CD14-positive monocyte (primary cell): ENCODE measurements at places on chromosomes 2 and 18.

- DNase-seq: peak; percentile 76
Observed at GRCh38 chr18:45212181-45213039, 402.9 kb upstream of the SLC14A2 start.

DNA sequence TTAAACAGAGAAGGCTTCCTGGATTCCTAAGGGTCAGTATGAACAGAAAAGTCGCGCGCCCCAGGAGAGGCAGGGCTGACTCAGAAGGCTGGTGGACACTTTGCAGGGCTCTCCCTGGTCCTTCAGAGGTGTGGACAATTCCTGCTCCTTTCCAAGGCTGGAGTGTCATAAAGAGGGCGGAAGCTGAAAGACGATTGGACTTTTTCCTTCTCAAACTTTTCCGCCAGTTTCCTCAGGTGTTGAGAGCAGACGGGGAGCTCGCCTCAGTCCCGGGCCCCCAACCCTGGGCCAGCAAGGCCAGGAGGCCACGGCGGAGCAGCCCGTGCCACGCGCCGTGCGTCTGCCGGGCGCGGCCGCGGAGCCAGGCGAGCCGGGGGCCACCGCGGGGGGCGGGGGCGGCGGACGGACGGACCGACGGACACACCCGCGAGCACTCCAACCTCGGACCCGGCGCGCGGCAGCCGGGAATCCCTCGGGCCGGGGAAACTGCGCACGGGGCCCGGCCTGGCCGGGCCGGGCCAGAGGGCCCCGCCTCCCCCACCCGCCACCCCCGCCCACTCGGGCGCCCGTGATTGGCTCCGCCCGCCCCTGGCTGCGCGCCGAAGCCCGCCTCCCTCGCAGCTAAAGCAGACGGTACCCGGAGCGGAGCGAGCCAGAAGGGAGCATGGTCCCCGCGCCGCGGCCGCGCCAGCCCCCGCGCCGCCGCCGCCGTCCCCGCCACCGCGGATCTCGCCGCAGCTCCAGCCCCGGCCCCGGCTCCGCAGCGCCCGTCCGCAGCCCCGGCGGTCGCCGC, at the start of gene KLHL29:
Gene KLHL29 (plus strand): TSS at position 629 of the 793 bp plus-strand sequence. CDS start 177,018 bp downstream, outside the sequence.
- DNase-seq: peak; percentile 18

DNA sequence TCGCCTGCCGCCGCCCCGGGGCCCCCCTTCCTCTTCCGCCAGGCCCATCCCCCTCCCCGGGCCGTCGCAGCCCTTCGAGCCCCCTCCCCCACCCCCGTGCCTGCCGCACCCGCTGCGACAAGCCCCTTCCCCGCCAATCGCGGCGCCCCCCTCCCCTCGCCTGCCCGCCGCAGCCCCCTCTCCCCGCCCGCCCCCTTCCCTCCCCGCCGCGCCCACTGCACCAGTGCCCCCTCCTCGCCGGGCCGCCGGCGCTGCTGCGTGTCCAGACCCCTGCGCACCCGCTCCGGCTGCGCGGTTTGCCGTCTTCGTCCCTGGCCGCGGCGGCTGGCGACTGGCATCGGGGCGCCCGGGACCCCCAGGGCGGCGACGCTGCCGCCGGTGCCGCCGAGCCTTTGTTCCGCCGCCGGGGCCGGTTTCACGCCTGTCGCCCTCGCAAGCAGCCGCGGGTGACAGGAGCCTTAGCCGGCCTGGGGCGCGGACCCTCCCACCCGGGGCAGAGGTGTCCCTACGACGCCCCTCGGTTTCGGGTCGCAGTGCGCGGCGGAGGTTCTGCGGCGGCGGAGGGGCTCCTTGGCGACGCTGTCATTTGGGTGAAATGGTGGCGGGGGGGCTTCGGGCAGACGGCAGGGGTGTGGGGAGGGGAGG, 18.1 kb downstream of the GPC1 start:
- DNase-seq: no peak

- DNase-seq: no peak
Observed at GRCh38 chr2:144389151-144389929, 130.6 kb downstream of the ZEB2 start.

DNA sequence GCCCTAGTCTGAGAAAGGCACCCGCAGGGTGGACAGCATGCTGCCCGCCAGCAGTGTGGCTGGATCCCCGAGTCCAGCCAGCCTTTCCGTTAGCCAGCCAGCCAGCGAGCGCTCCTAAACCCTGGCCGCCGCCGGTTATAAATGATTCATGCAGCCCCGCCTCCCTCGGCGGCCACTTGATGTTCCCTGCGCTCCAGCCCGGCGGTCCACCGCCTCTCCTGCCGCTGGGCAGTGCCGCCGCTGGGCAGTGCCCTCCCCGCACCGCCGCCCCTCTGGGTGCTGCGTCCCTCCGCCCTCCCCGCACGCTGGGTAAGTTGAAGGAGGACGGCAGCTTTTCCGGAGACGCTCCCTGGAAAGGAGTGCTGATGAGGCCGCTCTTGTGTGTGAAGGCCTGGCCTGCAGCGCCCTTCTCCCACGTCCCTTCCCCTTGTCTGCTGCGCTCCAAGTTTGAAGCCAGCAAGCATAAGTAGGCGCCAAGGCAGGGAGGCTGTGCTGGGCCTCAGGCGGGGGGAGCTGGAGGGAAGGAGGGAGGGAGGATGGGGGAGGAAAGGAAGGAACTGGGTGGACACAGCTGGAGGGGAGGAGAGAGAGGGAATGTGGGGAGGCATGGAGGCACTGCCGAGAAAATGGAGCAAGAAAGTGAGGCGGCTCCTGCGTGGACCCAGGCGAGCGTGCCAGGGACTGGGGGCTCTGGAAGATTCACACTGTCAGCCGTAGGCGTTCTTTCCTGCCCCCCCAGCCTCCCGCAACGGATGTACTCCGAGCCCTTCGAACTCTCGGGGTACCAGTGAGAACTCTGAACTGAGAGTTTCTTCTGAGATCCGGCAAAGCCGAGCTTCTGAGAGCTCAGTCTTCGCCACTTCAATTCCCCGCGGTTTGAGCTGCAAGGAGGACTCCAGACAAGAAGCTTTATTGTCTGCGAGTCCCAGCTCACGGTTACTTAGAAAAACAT, 131.9 kb downstream of the GLI2 start:
- DNase-seq: no peak

DNA sequence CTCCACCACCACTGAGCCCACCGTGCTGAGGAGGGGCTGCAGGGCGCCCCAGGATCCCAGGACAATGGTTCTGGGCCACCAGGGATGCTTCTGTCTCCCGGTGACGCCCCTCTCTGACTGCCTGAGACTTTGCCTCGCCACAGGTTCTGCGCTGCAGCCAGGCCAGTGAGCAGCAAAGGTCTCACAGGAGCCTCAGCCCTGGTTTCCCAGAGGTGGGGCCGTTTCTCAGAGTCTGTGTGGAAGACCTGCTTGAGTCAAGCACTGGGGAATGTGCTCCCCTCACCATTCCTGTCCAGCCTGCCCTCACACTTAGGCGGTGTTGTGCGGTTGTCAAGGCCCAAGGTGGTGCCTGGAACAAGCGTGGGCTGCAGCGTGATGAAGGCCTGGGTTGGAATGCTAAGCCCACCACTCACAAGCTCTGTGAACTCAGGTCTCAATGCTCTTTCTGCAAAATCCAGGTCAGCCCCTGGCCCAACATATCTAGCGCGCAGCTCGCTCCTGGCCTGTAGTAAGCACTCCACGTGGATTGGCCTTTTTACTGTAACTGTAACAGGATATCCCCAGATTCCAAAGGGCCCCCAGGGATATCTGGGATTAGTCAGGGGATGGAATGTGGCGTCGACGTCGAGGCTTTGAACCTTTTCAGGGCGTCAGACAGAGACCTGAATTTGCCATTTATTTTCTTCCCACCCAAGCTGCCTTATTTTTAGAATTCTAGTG, 47.6 kb downstream of the PLB1 start:
- no peak for DNase-seq

- no peak for DNase-seq
Observed at GRCh38 chr2:219457784-219458369, 23.2 kb downstream of the SPEG start.

GRCh38 chr2:60221098-60221497, 332.4 kb downstream of the BCL11A start:
- DNase-seq: no peak

GRCh38 chr18:47968006-47968676, 37.7 kb upstream of the SMAD2 start:
- no peak for DNase-seq

DNA sequence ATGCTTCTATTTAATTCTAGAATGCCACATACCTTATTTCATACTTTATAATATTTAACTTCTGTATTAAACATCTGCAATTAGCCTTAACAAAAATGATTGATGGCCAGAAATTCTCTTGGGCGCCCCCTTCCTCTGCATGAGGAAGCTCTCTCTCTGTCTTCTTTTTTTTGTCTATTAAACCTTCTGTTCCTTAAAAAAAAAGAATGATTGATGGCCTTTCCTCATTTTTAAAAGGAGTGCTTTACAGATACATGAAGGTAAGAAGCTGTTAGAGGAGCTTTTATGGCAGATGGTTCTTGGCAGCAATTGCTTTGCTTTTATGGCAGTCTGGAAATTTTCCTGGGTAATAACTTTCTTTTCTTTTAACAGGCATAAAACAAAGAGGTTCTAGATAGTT, 526.9 kb downstream of the SLC4A3 start:
- no peak for DNase-seq

GRCh38 chr18:69995774-69996173, 48.1 kb upstream of the CD226 start:
- no peak for DNase-seq

DNA sequence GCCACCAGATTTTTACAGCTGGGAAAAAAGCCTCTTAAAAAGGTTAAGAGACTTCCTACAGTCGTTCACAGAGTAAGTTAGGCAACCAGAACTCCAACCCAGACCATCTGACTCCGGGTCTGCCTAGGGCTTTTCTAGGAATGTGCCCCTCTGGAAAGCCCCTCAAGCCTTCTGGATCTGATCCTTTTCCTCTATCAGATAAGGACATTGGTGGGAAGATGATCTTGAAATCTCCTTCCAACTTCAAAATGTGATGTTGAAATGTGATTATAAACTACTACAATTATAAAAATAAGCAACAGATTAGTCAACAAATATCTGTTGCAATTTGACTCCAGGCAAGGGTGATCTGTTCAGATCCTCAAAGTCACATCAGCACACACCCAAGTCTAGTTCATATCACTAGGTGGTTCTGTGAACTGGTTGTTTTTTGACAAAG, 270.4 kb downstream of the ARHGAP15 start:
- no peak for DNase-seq

DNA sequence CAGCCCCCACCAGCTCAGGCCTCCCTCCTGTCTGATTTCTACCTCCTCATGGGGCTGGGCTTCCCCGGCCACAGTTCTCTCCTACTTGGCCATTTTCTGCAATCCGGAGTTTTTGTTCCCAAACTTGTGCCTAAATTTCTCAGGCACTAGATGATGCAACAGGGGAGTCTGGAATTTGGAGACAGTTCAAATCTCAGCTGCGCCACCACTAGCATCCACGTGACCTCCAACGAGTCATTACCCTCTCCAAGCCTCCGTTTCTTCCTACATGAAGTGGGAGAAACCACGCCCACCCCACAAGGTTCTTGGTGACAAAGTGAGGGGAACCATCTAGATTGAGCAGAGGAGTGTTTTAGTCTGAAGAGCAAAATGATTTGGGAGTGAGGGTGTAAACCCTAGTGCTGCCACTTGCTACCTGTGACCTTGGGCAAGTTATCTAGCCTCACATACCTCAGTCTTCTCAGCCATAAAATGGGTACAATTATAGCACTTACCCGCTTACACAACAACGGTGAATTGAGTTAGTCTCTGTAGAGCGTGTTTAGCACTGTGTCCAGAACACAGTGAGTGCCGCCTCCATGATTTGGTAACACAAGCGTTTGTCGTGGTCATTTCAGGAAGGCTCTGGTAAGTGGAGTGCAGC, 61.4 kb upstream of the ASAP2 start:
- DNase-seq: no peak

DNA sequence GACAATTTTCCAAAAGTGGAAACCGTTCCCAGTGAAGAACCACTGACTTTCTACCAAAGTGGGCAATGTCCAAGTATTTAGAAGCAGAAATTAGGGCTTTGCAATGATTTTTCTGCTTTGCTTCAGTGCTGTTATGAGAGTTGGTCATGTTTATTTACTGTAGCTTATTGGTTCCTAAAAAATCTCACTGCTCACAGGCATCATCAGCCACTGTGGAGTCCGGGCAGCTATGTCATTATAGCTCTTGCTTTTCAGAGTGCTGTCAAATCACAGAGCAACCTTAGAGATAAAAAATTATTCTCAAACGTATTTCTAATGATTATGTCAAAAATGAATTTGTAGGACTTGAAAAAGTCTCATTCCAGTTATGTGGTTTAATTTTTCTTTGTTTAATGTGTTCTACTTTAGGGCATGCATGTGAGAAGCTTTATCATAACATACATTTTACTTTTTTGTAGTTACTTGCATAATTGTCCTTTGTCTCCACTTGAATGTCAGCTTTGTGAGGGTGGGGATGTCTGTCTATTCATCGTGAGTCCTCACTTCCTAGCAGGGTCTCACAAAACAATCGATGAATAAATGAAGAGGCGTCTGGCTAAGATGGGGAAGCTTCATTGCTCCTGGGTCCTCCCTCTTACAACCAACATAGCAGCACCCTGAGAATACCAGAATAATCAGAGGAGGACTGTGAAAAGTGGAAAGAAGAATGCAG, 117.6 kb downstream of the TPGS2 start:
- DNase-seq: no peak

- DNase-seq: no peak
Observed at GRCh38 chr2:64784168-64785061, 130.7 kb upstream of the SERTAD2 start.

GRCh38 chr2:164781394-164781793, 60.2 kb downstream of the COBLL1 start:
- no peak for DNase-seq

GRCh38 chr2:61114147-61114546, 47.8 kb upstream of the C2orf74 start:
- no peak for DNase-seq

DNA sequence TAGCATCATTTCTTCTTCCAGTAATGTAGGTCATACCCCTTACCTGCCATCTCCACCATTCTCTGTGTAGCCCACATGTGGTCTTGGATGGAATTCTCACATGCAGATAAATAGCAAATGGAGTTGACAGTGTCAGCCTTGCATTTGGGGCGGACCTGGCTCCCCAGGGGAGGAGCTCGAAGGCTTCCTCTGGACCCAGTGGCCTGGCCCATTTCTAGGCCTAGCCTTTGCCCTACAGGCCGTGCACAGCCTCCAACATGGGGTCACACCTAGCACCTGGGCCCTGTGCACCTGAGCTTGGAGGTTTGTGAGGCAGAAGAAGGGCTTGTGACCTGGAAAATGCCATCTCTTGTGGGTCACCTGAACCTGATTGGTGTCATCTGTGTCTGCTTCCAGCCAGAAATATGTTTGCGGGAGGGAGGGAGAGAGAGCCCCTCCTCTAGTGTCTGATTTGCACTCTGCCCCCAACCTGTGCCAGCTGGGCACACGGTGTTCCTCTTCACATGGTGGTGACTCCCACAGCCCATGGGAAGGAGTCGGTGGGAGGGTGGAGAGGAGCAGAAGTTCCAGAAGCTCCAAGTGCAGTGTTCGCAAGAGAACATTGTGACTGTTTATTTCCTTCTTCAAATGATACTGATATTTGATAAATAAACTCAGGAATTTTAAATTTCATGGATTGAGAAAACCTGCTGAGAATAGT, 33.0 kb downstream of the ITGB1BP1 start:
- DNase-seq: no peak
